ENCODE measurements at places on chromosomes 3 and 15.

DNA sequence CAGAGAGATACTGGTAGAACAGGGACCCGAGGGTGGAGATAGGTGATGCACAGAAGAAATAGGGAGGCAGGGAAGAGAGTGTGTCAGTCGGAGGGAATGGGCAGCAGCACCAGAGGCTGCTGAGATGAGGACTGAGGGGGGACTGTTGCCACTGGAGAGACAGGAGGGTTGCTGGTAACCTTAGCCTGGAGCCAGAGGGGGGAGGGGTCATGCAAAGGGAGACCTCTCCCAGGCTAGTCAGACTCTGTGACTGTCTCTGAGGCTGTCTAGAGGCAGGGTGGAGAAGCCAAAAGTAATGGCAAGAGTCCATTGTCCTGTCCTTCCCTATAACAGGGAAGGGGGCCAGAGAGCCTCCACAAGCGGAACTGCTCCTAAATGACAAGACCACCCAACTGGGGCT, 2.1 kb upstream of the DLEC1 start:
- DNase-seq, result no peak

GRCh38 chr3:25403968-25404367, 24.1 kb upstream of the RARB start:
- DNase-seq, result no peak

- no peak for DNase-seq
These were observed at the start of gene CTDSPL for GRCh38 chr3:37861620-37862041. CTDSPL (plus strand) TSS chr3:37861880; CDS start chr3:37862200, 320 bp downstream.

DNA sequence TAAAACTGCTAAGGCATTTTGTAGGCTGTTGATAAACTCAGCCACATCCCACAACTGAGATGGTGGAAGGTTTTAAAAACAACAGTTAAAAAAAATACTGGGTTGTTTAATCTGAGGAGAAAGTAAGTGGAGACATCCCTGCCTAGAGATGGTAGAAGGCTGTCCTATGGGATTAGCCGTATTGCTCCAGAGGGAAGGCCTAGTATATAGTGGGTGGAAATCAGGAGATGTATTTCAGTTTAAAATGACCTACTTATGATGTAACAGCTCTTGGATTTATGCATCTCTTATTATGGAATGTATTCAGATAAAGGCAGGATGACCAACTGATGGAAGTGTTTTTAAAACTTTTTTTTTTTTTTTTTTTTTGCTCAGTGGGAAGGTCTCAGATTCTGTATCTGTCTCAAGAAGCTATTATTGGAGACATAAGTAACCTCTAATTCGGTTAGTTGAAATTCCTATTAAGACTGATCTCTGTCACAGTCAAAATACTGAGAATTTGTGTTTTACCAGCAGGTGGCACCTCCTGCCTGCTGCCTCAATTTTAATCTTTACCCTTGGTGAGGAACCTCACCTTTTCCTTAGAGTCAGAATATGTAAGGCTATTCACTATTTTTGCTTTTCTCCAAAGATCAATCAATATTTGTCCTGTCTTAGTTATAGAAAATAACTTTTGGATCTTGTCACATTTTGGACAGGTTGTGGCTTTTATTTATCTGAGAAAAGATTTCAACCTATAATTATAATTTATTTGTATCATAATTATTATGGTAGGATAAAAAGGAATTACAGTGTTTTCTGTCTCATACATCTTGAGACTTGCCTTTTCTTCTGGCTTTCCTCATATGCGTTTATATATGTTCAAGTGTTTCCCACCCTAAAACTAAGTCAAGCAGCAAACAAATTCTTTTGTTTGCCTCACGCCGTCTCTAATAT, 63.0 kb downstream of the VPS8 start:
- no peak for DNase-seq

DNA sequence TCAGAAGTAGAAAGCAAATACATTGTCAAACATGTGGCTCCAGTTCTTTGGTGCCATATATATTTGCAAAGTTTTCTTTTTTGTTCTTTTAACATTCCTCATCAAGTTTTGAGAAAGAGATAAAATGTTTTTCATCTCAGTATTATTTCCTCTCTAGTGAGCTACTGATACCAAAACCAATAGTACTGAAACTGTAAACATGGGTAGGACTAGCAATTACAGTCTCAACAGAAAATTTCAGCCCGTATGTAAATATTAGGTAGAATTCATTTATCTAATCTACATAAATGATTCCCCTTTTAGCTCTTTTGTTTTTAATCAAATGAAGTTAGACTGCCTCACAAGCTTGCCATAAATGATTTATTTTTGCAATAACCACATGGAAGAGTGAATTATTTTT, 21.4 kb downstream of the SECISBP2L start:
- no peak for DNase-seq

- no peak for DNase-seq
These were observed 240.8 kb downstream of the NR1D2 start for GRCh38 chr3:24185738-24186384.

DNA sequence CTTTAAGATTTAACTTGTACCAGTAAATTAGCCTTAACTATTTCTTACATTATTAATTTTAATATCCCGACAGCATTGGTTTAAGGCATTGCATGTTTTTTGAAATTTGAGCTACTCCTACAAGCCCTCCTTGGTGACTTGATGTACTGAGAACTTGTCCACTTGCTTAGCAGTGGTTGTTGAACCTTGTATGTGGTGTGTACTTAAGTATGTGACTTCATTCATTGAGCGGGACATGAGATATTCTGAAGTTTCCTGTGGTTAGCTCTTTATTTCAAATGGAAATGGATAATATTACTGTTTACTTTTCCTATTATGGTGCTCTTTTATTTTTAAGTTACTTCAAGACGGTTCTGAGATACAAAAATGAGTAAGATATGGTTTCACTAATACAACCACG, 3.6 kb upstream of the COL6A5 start:
- no peak for DNase-seq

DNA sequence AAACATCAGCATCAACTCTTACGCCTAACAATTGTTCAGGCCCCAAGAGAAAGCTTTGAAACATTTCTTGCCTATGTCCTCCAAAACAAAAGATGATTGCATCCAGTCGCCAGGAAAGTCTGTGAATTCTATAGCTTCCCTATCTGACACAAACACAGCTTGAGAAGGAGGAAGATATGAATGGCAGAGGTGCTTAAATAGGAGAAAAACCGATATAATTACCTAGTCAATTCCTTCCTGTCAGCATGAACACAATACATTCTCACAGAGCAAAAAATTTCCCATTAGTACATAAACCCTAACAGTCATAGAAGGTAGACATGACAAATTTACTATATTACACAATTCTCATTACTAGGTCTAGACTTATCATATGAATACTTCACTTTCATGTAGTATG, 326.5 kb downstream of the CGGBP1 start:
- DNase-seq, result no peak

- no peak for DNase-seq
These were observed 198.7 kb downstream of the TNIK start for GRCh38 chr3:171261487-171261886.

GRCh38 chr15:63887630-63888029, 53.9 kb upstream of the HERC1 start:
- DNase-seq, result no peak

DNA sequence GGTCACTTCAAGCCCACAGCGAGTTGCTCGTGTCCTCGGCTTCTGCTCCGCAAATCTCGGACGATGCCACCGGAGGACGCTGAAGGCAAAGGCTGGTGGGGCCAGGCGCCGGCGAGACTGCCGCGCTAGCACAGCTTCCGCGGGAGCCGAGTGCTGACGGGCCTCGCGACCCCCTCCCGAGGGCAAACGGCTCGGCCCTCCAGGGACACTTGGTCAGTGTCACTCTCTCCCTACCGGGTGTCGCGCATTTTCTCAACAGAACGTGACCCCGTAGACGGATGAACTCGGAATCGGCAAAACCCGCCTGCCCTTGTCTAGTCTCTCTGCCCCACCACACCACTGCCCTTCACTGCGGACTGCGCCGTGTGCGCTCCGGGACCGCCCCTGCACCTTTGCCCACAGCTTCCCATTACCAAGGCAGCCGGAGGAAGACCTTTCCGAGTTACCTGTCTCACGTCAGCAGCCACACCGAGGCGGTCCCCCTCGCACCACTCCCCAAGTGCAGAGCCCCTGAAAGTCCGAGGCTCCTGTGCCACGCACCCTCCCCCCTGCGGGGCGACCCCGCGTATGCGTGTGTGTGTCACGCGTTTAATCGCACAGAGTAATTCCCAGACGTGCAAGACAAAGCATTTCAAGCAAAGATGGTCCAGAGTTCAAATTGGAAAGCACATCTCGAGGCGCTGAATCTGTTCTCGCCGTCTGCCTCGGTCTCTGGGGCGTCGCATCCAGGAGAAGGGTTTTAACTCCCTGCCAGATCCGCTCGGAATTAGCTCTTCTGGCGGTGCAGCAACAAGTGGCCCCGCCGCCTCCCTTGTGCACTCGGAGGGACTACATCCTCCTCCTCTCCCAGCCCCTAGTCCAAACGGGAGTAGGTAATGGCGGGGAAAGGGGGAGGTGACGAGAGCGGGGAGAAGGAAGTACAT, 245.0 kb upstream of the TOPAZ1 start:
- no peak for DNase-seq

DNA sequence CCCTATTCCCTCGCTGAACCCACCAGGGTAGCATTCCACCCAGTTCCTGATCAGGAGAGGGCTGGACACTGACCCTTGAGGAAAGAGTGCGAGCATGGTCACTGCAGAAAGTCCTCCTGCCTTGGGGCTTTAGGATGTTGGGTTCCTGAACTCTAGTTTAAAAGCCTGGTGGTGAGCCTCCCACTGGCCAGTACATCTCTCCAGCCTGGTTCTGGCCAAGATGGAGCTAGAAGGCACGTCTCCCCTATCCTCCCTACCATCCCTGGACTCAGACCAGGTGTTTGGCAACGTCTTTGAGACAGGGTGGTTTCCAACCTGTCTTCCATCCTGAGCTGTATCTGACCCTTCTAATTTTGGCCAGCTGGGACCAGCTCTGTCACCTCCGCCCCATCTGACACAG, 31.4 kb downstream of the NBEAL2 start:
- DNase-seq, result no peak

GRCh38 chr15:57589754-57590153, 1.9 kb upstream of the MYZAP start:
- DNase-seq, result no peak

GRCh38 chr3:33543601-33544000, 103.4 kb upstream of the UBP1 start:
- no peak for DNase-seq

GRCh38 chr15:85692873-85693272, 101.9 kb downstream of the KLHL25 start:
- no peak for DNase-seq

DNA sequence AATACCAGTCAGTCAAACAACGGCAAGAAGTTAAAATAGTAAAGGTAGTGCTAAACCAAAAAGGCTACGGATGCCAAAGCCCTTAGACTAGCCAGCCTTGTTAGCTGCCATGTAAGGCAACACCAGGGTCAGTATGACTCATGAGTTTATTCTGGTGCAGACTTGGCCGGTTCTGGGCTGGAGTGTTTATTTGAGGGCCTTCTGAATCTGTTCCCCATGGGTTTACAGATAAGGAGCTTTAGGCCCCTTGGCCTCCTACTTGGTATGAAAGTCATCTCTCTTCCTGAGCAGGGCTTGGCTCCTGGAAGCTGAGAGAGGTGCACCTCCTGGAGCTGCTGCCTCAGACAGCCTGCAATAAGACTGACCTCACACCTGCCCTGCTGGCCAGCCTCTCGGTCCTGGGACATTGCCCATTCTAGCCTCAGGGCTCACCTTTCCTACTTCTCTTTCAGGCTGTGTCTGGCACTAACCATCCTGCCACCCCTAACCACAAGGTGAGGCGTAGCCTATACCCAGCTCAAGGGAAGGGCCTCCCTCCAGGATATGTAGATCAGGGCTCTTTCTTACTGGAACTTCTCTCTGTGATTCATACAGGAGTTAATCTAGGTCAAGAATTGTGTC, 10.4 kb upstream of the RTP1 start:
- DNase-seq, result no peak

- DNase-seq, result no peak
These were observed 45.5 kb downstream of the NEK11 start for GRCh38 chr3:131072099-131072559.

DNA sequence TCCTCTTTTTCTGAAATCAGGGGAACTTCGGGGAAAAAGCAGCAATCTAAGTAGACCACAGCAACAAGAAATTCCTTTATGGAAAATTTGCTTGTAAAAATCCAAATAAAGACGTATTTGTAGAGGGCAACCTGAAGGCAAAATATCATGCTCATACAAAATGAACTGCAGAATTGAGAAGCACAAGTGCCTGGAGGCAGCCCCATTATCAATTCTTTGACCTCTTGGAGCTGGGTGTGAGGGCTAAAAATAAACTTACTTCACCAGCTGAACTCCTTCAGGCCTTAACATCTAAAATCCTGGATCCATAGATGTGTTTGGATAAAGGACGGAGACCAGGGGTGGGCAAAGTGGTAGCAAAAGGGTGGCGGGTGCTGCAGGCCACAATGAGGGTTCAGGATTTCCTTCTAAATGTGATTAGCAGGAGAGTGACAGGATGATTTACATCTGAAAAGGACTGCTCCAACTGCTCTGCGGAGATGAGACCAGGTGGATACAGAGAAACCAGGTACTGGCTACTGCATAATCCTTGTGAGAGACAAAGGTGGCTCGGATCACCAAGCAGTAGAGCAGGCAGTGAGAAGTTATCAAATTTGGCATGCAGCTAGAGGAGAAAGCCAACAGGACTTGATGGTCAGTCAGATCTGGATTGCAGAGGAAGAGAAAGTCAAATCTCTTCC, 81.7 kb upstream of the TJP1 start:
- no peak for DNase-seq

DNA sequence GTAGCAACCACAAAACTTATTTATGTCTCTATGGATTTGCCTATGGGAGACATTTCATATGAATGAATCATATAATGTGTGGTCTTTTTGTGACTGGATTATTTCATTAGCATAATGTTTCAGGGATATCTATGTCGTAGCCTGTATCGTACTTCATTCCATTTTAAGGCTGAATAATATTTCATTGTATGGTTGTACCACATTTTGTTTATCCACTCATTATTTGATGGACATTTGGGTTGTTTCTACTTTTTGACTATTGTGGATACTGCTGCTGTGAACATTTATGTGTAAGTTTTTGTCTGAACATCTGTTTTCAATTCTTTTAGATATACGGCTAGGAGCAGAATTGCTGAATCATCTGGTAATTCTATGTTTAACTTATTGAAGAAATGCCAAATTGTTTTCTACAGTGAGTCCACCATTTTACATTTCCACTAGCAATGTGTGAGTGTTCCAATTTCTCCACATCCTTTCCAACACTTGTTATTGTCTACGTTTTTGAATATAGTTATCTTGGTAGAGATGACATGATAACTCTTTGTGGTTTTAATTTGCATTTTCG, 134.4 kb upstream of the DAZL start:
- no peak for DNase-seq

GRCh38 chr3:58858126-58858525, 191.6 kb upstream of the FAM3D start:
- no peak for DNase-seq

GRCh38 chr3:54309601-54310000, 187.2 kb downstream of the CACNA2D3 start:
- DNase-seq, result no peak

DNA sequence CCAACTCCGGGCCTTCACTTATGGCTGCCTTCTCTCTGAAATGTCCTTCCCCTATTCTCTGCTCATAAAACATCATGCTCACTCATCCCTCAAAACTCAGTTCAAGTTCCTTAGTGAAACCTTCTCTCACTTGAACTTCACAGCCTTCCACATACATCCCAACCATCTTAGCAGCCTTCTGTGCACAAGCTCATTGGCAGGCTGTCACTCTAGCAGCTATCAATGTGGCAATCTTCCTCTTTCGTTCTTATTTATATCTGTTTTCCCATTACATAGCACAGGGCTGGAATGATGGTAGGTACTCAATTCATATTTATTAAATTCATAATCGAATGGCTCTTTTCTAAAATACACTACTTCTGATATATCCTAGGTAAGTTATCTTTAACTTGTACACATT, 66.4 kb upstream of the MCTP2 start:
- DNase-seq, result no peak
